ENCODE measurements at places on chromosomes 16 and 17.

DNA sequence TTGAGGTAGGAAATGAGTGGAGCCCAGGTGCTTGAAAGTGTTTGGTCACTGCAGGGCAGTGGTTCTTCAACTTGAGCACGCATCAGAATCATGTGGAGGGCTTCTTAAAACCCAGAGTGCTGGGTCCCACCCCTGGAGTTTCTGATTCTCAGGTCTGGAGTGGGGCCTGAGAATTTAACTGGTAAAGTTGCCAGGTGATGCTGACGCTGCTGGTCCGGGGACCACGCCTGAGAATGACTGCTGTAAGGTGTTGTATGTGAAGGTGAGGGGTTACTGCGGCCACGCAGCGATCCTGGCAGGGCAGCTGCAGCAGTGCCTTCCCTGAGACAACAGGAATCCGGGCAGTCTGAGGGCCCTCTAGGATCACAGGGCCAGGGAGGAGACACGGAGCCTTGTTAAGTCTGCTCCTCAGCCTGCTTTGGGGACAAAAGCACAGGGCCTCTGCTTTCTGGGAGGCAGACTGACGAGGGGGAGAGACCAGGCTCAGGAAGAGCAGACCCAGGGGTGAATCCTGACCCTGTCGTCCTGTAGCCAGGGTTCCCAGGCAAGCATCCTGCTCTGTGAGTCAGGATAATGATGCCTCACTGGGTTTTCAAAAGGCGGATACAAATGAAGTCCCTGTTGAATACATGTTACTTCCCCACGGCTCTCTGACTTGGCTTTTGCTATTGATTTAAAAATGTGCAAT lies 16.2 kb downstream of the CCDC42 start:
- no peak for DNase-seq

- DNase-seq, result no peak
Observed at GRCh38 chr17:29149431-29150064, 30.6 kb downstream of the MYO18A start.

DNA sequence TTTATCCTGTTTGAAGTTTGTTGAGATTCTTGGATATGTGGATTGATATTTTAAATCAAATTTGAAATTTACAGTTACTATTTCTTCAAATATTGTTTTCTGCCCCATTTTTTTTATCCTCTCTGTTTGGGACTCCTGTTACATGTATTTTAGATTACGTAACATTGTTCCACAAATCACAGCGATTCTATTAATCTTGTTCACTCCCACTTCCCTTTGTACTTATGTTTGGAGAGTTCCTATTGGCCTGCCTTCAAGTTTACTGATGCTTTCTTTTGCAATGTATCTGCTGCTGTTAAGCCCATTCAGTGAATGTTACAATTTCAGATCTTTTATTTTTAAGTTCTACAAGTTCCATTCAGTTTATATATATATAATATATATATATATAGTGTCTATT lies 288.3 kb upstream of the TNRC6C start:
- no peak for DNase-seq

GRCh38 chr16:85354686-85355514 lies 242.6 kb upstream of the CIBAR2 start:
- DNase-seq, result no peak
